Keratinocyte (primary cell): ENCODE measurements at places on chromosomes 3 and 15. TPM values are rescaled to one million over a fixed set of nuclear protein-coding genes. Genes with fewer than 3 reads are reported as not detected.

GRCh38 chr3:134535186-134535970 is 49.5 kb downstream of the CEP63 start:
- no peak overlapping the region for H3K4me3 ChIP-seq
- H3K36me3 ChIP-seq, result peaks cover 3% of the 10 kb centered on the region
- H3K27me3 ChIP-seq, result no peaks in the 10 kb centered on the region
- DNase-seq, result no peak
- no peaks in the 10 kb centered on the region for H3K4me1 ChIP-seq

- H3K27me3 ChIP-seq, result no peaks in the 10 kb centered on the region
- H3K36me3 ChIP-seq, result no peaks in the 10 kb centered on the region
- DNase-seq, result no peak
- H3K4me1 ChIP-seq, result peaks cover 17% of the 10 kb centered on the region
- no peak overlapping the region for H3K27ac ChIP-seq
- no peak overlapping the region for H3K4me3 ChIP-seq
These were observed 42.6 kb downstream of the TNK2 start for GRCh38 chr3:195865752-195866151.

- H3K27me3 ChIP-seq, result no peaks in the 10 kb centered on the region
- no peak for DNase-seq
- H3K27ac ChIP-seq, result no peak overlapping the region
- H3K36me3 ChIP-seq, result no peaks in the 10 kb centered on the region
These were observed 161.3 kb upstream of the SLC2A2 start for GRCh38 chr3:171187706-171188290.

- no peak overlapping the region for H3K4me3 ChIP-seq
- H3K27me3 ChIP-seq, result peaks cover 20% of the 10 kb centered on the region
- DNase-seq, result no peak
- no peak overlapping the region for H3K27ac ChIP-seq
These were observed 265.2 kb upstream of the TLE3 start for GRCh38 chr15:70362886-70363285.

GRCh38 chr3:109644746-109645145 is 307.4 kb upstream of the DPPA4 start:
- H3K4me3 ChIP-seq, result no peak overlapping the region
- no peaks in the 10 kb centered on the region for H3K27me3 ChIP-seq
- no peaks in the 10 kb centered on the region for H3K4me1 ChIP-seq
- no peak for DNase-seq
- H3K27ac ChIP-seq, result no peak overlapping the region

GRCh38 chr3:131326307-131326706 is 55.3 kb upstream of the NUDT16 start:
- H3K27ac ChIP-seq, result no peak overlapping the region
- no peaks in the 10 kb centered on the region for H3K27me3 ChIP-seq
- H3K36me3 ChIP-seq, result no peaks in the 10 kb centered on the region
- no peak overlapping the region for H3K4me3 ChIP-seq

DNA sequence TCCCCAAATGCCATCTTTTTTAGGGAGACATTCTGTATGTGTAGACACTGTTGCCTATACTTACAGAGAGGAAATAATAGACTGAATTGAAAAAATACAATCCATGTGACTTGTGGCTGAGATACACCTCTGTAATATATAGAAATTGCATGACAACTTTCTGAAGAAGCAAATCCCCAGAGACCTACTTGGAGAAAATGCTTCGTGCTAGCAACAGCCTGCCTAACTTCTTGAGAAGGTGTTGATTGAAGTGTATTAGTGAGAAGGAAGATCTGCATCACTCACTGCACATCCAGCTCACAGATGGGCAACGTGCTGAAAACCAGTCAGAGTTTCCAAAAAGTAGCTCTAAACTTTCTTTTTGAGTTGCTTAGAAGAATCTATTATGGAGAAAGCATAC is 404.1 kb downstream of the EPHB1 start:
- H3K27me3 ChIP-seq, result no peaks in the 10 kb centered on the region
- no peak overlapping the region for H3K27ac ChIP-seq
- H3K36me3 ChIP-seq, result no peaks in the 10 kb centered on the region
- no peak for DNase-seq
- H3K4me1 ChIP-seq, result no peaks in the 10 kb centered on the region

DNA sequence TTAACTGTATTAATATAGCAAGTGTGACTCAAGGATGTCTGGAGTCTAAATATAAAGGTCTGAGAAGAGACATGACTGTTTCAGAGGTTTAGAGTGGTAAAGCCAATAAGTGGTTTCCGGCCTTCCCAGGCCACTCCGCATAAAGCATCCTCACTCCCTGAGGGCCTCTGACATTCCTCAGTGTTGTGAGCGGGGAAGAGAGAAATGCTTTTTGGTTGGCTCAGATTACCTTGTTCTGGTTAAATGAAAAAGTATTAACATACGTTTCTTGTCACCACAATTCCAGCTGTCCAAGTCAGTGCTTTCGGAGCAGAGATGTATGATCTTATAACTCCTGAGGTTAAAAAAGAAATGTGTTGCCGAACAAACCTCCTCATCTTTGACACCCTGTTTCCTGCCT is 103.8 kb downstream of the RBMS3 start:
- H3K4me1 ChIP-seq, result no peaks in the 10 kb centered on the region
- H3K27me3 ChIP-seq, result no peaks in the 10 kb centered on the region
- H3K36me3 ChIP-seq, result no peaks in the 10 kb centered on the region
- no peak for DNase-seq
- no peak overlapping the region for H3K27ac ChIP-seq

GRCh38 chr3:155326901-155327300 is 33.4 kb upstream of the STRIT1 start:
- no peak overlapping the region for H3K27ac ChIP-seq
- no peaks in the 10 kb centered on the region for H3K4me1 ChIP-seq
- no peaks in the 10 kb centered on the region for H3K27me3 ChIP-seq
- no peaks in the 10 kb centered on the region for H3K36me3 ChIP-seq

Gene MEGF11
- polyA plus RNA-seq, result not detected in 3 replicates

Gene PIGZ
- polyA plus RNA-seq, result 1.4 to 2.1 TPM (median 1.5 TPM) in 3 replicates

Gene GASK1A
- 0.16 to 0.58 TPM (median 0.30 TPM) in 3 replicates for polyA plus RNA-seq

Gene SH3GL3
- polyA plus RNA-seq, result 0.04 to 0.20 TPM (median 0.07 TPM) in 3 replicates

Gene TRAT1
- not detected in 3 replicates for polyA plus RNA-seq

Gene PTPN9
- polyA plus RNA-seq, result 32.8 to 45.9 TPM (median 34.7 TPM) in 3 replicates

Gene AGBL1
- polyA plus RNA-seq, result not detected in 3 replicates

Gene CEP63
- 5.4 to 10.1 TPM (median 8.7 TPM) in 3 replicates for polyA plus RNA-seq

Gene SLC6A1
- not detected in 3 replicates for polyA plus RNA-seq
